Activated naive CD4-positive, alpha-beta T cell treated with anti-CD3 and anti-CD28 coated beads, Interleukin-2, amount 10 ng/mL, durations not matched to agents 7 days and 5 days (primary cell): ENCODE measurements at places on chromosomes 16 and 17.

- peak; percentile 76 for DNase-seq
Observed at GRCh38 chr17:17119533-17119932, 77.3 kb downstream of the MPRIP start.

DNA sequence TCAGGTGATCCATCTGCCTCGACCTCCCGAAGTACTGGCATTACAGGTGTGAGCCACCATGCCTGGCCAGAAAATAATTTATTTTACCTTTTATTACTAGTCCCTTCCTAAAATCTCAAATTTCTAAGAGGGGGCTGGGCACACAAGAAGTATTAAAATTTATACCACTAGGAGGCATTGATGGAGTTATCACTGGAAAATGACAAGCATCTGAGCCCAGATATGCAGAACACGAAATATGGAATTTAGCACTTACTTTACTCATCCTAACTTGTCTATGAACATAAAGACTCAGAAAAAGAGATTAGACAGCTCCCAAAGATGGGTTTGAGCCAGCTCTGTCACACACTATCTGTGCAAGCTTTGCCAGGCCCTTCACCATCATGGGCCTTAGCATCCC is 46.4 kb downstream of the STAT5A start:
- no peak for DNase-seq

DNA sequence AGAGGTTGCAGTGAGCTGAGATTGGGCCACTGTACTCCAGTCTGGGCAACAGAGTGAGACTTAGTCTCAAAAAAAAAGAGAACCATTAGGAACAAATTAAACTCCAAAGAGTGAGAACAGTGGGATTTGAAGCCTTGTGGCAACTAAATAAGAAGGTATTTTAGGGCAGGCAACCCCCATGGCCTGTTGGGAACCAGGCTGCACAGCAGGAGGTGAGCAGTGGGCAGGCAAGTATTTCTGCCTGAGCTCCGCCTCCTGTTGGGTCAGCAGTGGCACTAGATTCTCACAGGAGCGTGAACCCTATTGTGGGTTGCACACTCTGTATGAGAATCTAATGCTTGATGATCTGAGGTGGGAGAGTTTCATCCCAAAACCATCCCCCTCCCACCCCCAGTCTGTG is 57.6 kb upstream of the MED9 start:
- DNase-seq, result no peak

GRCh38 chr16:53085369-53085843 is 30.6 kb downstream of the CHD9 start:
- DNase-seq, result no peak

DNA sequence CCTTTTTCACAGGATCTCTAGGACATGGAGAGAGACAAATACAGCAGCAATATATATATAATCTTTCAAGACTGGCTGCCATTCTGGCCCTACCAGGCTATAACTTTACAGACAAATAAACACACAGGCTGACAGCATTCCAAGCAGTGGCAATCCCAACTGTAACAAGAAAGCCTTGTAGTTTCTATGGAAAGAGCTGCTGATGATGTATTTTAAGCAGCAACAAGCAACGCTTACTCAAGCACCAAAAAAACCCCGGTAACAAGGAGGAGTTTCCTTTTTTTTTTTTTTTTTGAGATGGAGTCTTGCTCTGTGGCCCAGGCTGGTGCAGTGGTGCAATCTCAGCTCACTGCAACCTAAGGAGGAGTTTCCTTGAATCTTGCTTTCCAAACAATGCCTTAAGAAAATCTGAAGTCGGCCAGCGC is 23.2 kb downstream of the LSM12 start:
- no peak for DNase-seq

- DNase-seq, result no peak
Observed at GRCh38 chr17:70187383-70187782, 18.1 kb downstream of the KCNJ2 start.

DNA sequence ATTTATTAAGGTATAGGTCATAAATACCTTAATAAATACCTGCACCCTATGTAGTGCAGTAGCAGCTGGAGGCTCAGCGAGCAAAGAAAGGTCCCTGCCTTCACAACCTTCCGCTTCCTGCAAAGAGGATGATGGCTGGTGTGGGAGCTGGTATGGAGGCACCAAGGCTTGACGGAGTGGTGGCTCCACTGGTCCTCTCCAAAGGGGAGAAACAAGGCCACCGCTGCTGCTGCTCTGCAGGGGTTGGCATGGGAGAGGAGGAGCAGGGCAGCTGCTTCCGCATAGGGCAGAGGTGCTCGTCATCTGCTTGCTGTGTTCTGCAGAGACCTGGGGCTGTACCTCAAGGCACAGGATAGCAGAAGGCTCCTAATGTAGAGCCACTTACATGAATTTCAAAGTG is 52.8 kb downstream of the NDEL1 start:
- no peak for DNase-seq

- peak; percentile 77 for DNase-seq
Observed at GRCh38 chr17:78923660-78924453, 1.3 kb downstream of the TIMP2 start.

DNA sequence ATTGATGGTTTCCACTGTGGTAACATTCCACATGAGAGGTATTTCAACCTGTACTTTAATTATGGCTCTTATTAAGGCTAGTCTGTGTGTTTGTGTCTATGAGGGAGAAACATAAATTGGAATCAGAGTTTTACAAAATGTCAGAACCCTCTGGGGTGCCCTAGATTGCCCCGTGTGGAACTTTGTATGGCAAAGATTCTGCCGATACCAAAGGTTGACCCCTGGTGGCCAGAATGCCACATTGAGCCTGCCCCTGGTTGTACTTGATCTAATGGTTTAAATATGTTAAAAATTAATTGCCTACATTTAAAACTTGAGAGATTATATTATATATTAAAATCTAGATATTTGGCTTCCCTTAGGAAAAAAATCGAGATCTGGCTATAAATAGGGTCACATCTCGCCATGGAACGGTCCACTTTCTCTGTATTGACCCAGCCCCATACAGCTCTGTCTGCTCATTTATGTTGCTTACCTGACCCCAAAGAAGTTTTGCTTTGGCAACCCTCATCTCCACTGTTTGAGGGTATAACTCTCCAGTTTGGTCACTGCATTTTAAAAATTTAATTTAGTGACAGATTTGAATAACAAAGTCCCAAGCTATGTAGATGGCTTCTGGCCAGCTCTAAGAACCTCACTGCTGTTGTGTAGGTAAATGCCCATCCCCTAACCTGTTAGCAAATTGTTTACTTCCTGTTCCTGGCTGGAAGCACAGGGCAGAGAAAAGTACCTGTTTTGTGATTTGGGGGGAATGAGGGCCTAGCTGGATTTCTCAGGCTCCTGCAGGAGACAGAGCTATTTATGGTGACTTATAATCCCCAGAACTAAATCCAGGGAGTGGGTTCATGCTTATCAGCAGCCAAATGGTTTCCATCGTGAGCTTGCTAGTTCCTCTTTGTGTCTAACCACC is 95.0 kb downstream of the PLCG2 start:
- DNase-seq, result peak; percentile 71

- peak; percentile 59 for DNase-seq
Observed at GRCh38 chr16:24035127-24035842, 199.5 kb downstream of the PRKCB start.

DNA sequence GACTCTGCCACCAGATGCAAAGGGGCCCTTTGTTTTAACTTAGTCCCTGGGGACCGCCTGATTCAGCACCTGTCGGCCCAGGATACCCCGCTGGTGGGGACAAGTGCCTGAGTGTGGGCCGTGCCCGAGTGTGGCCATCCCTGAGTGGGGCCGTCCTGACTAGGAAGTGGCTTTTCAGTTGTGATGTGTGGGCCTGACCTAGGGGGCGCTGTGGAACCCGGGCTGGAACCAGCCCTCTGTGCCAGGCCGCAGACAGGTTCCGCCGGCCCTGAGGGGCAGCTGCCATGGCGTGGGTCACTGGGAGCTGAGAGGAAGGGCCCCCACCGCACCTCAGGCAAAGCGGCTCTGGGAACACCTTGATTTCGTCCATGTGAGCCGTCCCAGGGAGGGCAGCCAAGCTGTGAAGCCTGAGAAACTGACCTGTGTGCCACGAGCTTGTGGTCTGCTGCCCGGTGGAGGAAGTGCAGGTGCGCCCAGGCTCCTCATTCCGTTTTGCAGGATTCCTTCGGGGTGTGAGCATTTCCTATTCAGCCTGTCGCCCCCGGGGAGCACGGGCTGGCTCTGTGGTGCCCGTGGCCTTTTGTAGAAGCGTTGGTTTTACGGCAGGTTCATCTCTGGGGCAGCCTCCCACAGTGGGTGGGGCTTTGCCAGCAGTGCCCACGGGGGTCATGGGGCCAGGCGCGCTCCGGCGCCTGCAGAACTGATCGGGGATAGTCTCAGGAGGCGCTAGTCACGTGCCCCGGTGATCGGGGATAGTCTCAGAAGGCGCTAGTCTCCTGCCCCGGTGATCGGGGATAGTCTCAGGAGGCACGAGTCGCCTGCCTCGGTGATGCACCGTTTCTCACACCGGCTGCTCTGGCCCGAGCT is 5.3 kb downstream of the RPL13 start:
- DNase-seq, result peak; percentile 70

DNA sequence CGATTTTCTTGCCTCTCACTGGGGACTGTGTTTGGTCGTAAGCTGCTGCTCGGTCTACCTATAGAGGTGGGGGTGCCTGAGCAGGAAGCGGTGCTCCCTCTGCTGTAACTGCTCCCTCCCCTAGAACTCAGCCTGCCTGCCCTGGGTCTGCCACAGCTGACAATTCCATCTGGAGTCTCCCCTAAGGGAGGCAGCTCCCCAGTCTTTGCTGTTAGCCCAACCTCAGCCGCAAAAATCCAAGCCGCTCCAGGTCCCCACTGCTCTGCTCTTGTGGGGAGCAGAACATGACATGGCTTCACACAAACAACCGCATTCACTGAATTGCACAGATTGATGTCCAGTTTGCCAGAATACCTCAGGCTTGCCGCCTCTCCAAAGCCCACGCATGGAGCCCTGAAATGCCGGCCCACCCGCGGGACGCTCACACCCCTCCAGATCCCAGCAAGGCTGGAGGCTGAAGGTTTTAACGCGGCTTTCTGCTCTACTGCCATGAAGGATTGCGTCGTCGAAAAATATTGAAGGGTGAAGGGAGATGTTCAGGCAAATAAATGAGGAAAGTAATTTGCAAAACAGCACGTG is 221.5 kb upstream of the FOXF1 start:
- no peak for DNase-seq

- DNase-seq, result no peak
Observed at GRCh38 chr17:28737316-28737715, 6.5 kb upstream of the TRAF4 start.

DNA sequence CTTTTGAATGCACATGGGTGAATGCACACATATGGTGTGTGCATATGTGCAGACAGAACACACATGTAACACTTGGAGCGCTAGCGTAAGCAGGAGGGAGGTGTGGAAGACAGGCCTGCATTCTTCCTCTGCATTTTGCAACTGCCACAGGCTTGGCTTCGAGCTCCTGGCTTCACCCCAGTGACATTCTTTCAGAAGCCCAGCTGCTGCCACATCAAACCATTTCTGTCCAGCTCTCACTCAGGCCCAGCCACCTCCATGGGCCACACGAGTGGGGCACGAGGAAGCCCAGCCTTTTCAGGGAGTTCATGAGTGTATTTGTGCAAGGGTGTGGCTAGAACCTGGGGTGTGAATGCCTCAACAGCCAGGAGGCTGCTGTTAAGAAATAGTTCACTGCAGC is 18.8 kb downstream of the LGALS3BP start:
- DNase-seq, result no peak

DNA sequence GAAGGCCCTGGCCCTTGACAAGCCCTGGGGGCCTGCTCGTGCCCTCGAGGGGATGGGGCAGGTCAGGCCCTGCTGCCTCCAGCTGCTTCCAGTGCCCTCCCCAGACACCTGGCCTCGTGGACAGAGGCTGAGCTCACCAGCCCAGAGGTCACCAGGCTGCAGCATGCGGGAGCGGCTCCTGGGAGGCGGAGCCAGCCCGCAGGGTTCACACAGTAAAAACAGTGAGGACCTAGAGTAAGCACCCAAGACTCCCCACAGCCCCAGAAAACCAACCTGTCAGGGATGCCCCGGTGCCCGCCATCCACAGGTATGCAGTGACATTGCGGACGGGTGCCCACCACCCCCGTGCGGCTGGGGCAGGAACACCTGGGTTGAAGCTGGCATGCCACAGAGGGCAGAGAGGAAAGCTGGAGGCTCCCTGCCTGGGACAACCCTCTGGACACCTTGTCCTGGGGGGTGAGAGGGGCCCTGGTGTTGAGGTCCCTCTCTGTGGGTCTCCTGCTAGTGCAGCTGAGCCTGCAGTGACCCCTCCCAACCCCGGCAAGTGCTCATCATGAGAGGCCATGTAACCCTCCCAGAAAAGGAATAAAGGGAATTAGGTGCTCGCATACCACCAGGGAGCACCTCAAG is 62.1 kb downstream of the LMF1 start:
- no peak for DNase-seq

DNA sequence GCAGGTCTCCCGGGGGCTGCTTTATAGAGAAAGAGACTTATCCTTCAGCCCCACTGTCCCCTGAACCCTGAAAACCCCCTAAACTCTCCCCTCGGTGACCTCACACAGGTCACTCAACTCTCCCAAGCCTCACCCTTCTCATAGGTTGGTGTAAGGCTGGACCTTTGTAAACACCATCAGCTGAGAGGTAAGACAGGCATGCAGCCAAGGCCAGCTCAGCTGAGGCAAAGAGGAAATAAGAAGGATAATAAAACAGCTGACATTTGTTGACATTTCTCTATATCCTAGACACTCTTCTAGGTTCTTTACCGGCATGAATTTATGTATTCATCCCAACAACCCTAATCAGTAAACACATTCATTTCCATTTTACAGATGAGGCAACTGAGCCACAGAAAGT is 134.3 kb downstream of the CCT6B start:
- DNase-seq, result no peak

- DNase-seq, result no peak
Observed at GRCh38 chr17:6323626-6324356, 111.1 kb downstream of the AIPL1 start.

DNA sequence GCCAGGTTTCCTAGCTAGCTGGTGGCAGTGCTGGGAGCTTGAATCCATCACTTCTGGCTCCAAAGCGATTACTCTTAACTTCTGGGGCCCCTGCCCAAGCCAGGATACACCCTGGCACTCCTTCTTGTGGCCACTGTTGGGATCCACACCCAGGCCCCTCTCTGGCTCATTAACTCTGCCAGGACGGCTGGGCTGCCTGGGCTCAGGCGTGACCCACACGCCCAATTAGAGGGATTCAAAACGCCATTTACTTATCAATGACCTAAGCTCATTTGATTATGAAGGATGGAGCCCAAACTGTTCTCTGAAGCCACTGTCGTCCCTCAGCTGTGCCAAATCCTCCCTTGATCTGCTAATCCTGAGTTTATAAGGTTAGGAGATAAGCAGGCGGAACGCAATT is 79.7 kb upstream of the BRD7 start:
- DNase-seq, result no peak

DNA sequence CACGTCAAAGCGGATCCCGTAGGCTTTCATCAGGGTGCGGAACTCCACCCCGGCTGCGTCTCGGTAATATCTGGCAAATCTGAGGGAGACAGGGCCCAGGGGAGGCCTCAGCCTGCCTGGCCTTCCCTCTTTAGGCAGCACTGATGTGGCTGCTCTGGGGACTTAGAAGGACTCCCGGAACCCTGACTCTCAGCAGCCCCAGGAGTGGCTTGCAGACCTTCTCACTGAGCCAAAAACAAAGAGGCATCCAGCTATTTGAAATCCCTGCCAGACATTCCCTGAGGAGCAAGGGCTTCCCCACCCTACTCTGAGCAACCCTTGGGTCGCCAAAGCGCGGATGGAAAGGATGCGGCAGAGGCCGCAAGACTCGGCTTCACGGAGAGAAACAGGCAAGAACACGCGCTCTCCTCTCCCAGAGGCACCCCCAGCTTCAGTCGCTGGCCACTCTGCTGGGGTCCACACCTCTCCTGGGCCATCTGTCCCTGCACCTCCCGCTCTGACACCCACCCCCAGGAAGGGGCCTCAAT is 7.9 kb downstream of the P2RX5 start:
- DNase-seq, result no peak

- no peak for DNase-seq
Observed at GRCh38 chr16:54817940-54818574, 112.6 kb upstream of the IRX5 start.
